Memory B cell (primary cell): ENCODE measurements at places on chromosomes 13 and 19.

- H3K27ac ChIP-seq, result no peak overlapping the region
- peaks cover 3% of the 10 kb centered on the region for H3K4me1 ChIP-seq
- no peak for DNase-seq
- no peak overlapping the region for H3K4me3 ChIP-seq
- H3K36me3 ChIP-seq, result no peaks in the 10 kb centered on the region
These were observed 38.6 kb downstream of the WDR87 start for GRCh38 chr19:37867831-37868230.

DNA sequence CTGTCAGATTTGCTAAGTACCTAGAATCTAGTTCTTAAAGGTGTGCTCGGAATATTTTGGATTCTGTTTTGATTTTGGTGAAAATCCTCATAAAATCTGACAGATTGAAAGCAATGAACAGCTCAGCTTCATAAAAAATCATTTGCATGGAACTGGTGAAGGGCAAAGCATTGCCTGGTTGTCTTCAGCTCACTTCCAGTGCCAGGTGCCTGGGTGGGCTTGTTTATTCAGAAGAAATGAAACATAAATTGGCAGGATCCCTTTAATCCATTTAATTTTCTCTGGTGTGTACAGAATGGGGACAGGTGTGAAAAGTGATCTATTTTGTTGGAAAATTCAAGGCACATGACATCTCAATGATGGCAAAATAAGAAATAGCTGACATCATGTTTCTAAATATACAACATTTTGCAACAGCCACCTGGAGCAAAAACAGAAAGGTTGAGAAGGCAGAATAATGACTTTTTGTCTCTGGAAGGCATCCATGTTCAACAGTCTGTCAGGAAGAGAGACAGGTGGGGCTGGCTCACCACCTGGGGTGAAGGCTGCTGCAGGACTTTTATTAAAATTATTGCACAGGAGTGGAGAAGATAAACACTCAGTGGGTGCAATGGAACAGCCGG lies 52.2 kb downstream of the RFC3 start:
- no peaks in the 10 kb centered on the region for H3K27me3 ChIP-seq
- H3K27ac ChIP-seq, result no peak overlapping the region
- no peaks in the 10 kb centered on the region for H3K36me3 ChIP-seq
- no peak for DNase-seq
- no peak overlapping the region for H3K4me3 ChIP-seq

DNA sequence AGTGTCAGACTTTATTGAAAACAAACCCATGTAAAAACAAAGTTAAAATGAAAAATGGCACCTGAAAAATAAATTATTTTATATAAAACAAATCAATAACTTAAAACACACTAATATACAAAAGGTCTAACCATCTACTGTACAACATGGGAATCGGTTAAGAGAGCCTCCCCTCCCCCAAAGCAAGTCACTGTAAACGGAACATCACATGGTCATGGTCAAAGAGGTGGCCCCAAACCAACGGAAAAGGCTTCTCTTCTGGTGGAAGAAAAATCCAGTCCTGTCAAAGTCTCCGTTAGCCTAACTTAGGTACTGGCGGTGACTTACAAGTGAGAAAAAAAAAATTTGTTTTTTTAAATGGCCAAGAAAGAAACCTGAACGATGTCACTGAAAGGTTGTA lies 15.7 kb upstream of the TIMM44 start:
- H3K36me3 ChIP-seq, result peaks cover 9% of the 10 kb centered on the region
- DNase-seq, result no peak
- H3K27me3 ChIP-seq, result no peaks in the 10 kb centered on the region

- H3K27me3 ChIP-seq, result peaks cover 21% of the 10 kb centered on the region
- H3K4me1 ChIP-seq, result peaks cover 10% of the 10 kb centered on the region
These were observed 1.8 kb upstream of the ANGPTL4 start for GRCh38 chr19:8361921-8362793.

- H3K4me3 ChIP-seq, result no peak overlapping the region
- no peak for DNase-seq
- H3K4me1 ChIP-seq, result no peaks in the 10 kb centered on the region
- H3K27me3 ChIP-seq, result no peaks in the 10 kb centered on the region
These were observed 67.6 kb downstream of the PIBF1 start for GRCh38 chr13:72849571-72849970.

- no peaks in the 10 kb centered on the region for H3K36me3 ChIP-seq
- H3K4me3 ChIP-seq, result no peak overlapping the region
- no peaks in the 10 kb centered on the region for H3K27me3 ChIP-seq
- no peaks in the 10 kb centered on the region for H3K4me1 ChIP-seq
These were observed 697.3 kb downstream of the PCDH9 start for GRCh38 chr13:66532845-66533244.

DNA sequence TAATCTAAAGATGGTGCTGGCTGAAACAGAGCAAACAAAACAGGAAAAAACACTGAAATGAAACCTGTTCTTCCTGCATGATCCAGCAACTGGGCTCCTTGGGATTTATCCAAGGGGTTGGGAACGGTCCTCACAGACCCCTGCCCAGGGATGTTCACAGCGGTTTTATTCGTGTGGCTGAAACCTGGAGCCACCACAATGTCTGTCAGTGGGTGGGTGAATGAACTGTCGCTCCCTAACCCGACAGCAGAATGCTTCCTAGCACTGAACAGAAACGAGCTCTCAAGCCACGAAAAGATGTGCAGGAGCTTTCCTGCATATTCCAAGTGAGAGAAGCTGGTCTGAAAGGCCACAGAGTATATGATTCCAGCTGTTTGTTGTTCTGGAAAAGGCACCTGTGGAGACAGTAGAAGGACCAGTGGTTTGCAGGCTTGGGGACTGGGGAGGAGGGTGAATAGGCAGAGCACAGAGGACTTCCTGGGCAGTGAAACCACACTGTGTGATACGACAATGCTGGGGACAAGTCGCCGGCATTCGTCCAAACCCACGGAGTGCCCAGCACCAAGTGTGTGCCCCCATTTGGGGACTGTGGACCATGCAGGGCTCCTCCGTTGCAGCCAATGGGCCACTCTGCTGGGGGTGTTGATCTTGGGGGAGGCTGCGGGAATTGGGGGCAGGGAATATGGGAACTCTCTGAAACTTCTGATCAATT lies 73.9 kb downstream of the TEX29 start:
- H3K27me3 ChIP-seq, result peaks cover 5% of the 10 kb centered on the region
- no peak overlapping the region for H3K4me3 ChIP-seq
- H3K4me1 ChIP-seq, result no peaks in the 10 kb centered on the region
- no peak overlapping the region for H3K27ac ChIP-seq
- DNase-seq, result no peak

DNA sequence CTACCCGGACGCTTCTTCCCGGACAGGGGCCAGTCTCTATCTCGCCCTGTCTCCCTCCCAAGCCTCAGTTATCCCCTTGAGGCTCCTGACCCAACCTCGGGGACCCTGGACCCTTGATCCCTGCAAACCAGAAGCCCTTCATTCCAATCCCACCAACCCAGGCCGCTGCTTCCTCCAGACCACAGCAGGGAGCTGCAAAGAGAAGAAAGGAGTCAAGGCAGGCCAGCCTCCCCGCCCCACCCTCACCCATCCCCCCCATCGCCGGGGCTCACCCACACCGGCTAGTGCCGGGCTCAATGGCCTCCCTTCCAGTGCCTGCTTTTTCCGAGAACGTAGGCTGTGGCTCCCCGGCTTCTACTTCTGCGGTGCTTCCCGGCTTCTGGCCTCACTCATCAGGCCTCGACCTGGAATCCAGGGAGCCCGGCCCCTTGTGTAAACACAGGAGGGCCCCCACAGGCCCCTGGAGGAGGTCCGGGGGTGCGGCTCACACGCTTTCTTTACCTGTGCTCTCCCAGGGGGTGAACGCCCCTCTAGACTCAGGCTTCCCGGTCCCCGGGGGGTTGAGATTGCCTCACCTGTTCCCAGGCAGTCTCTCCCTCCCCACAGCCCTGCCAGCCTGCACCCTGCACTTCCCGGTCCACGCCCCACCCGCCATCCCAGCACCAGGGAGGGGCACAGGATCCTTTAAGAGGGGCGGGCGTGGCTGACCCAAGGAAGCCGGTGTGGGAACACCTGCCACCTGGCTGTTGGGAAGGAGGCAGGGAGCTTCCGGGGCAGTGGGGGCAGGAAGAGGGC lies at the start of gene FAM83E:
TSS of gene FAM83E (minus strand) at position 641 of the 795 bp plus-strand sequence. CDS start 1,704 bp downstream, outside the sequence.
- peaks cover 18% of the 10 kb centered on the region for H3K4me1 ChIP-seq
- DNase-seq, result no peak
- H3K27me3 ChIP-seq, result no peaks in the 10 kb centered on the region
- H3K27ac ChIP-seq, result peak within 1 kb of the TSS; percentile 5
- H3K4me3 ChIP-seq, result no peak within 1 kb of the TSS
